Retinal pigment epithelial cell (primary cell): ENCODE measurements at places on chromosomes 4 and X.

DNA sequence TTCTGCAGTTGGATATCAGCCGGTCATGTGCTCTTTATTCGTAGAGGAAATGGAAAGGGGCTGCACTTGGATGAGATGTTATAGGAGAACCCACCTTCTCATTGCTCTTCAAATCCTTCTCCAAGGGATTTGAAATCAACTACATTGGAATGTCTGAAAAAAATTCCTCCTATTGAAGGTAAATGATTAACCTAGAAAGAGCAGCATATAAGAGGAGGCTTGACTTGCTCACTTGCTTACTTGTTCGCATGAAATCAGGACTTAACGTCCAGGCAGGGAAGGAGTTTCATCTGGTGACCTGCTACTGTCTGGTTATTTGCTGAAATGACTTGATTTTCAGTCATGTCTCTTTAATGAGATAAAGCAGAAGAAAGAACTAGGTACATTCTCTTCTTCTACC lies 338.4 kb upstream of the NOCT start:
- no peak for DNase-seq

- peak; percentile 55 for DNase-seq
These were observed 66.8 kb downstream of the SOWAHB start for GRCh38 chr4:76830964-76831703.

DNA sequence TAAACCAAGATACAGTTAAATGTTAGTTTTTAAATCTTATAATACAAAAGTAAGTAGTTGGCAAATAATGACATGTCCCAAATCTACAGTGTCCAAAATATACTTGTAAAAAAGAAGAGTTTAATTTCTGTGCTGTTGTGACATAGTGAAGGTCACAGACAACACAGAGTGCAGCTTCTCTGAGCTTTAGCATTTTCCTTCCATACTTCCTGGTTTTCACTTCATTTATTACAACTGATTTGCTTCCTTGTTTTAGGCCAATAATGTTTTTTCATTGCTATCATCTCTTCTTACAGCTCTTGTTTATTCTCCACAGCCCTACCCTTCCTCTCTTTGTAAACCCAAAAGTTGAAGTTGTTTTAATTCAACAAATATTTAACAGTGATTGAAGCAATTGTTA lies 132.4 kb upstream of the TET2 start:
- DNase-seq = no peak

DNA sequence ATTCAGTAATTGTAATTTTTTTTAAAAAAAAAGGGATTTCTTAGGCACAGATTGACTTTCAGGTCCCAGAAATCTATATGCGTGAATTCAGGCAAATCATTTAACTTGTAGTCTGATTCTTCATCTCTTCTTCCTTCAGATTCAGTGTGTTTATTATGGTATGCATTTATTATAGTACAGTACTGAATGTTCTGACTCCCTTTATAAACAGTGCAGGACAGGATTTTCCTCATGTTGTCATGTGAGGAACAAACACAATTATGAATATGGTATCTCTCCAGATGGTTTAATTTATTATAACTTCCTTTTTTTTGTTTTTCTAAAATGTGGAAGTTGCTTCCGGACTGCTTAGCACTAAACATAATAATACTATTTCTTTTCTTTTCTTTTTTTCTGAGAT lies 54.2 kb downstream of the RPS3A start:
- no peak for DNase-seq

DNA sequence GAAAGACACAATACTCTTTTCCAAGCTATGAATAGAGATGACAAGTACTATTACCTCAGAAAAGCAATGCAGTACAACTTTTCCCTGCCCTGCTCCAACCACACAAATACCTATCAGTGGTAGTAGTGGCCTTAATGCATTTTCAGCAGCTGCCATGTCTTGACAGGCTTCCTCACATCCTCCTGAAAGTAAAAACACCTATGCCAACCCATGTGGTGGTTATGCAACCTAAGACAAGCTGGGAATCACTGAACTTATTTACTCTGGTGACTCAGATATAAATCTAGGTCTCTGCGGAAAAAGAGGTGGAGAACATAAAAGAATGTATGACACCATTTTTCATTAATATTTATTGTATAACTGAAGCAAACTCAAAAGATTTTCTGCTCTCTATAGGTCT lies 14.5 kb downstream of the WDFY3 start:
- peak; percentile 50 for DNase-seq

- no peak for DNase-seq
These were observed 23.5 kb upstream of the TMEM165 start for GRCh38 chr4:55372259-55372658.

GRCh38 chrX:15598026-15598425 lies 2.7 kb downstream of the ACE2 start:
- DNase-seq = no peak

- DNase-seq = no peak
These were observed 6.0 kb upstream of the TEX13A start for GRCh38 chrX:105226499-105226898.

GRCh38 chrX:67207912-67208311 lies 335.9 kb upstream of the AR start:
- DNase-seq = no peak

GRCh38 chr4:48722509-48723446 lies 57.3 kb downstream of the FRYL start:
- DNase-seq = no peak

GRCh38 chr4:151575646-151576045 lies 166.7 kb downstream of the FHIP1A start:
- DNase-seq = no peak

DNA sequence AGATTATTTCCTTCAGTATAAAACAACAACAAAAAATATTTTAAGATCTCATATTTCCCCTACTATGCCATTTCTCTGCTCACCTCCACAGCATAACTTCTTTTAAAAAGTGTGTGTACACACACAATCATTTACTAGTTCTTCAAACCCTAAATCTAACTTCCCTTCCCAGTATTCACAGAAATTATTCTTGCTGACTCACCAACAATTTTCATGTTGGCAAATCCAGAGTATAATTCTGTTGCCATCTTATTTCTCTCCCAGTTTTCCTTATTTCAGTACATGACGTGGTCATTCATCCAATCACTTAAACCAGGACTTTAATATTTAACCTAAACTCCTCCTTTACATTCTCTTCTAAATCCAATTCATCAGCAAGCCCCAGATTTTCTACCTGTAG lies 11.4 kb upstream of the RAP1GDS1 start:
- DNase-seq = no peak

DNA sequence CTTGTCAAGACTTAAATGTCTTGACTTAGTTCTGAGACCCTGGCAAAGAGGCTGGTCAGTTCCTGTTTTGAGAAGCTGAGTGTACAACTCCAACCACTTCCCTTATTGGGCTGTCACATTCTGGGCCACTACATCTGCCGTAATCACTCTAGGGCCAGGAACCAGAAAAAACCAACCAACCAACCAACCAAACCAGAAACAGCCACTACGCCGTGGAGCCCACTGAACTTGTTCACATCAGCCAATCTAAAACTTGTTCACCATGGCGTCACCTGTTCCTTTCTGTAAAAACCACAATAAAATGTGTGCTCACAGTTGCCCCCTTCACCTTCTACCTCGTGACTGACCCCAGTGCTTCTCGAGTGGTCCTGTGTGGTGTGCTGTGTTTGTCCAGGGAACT lies 107.3 kb downstream of the JADE1 start:
- no peak for DNase-seq

- no peak for DNase-seq
These were observed 170.2 kb downstream of the CBR4 start for GRCh38 chr4:168839758-168840391.

- DNase-seq = no peak
These were observed 1443.0 kb downstream of the PCDH7 start for GRCh38 chr4:32163125-32163524.

GRCh38 chr4:168647646-168648375 lies 151.0 kb downstream of the PALLD start:
- DNase-seq = no peak

- no peak for DNase-seq
These were observed 277.7 kb downstream of the NR3C2 start for GRCh38 chr4:148164557-148164956.

GRCh38 chr4:10003666-10004065 lies 17.6 kb downstream of the SLC2A9 start:
- no peak for DNase-seq

DNA sequence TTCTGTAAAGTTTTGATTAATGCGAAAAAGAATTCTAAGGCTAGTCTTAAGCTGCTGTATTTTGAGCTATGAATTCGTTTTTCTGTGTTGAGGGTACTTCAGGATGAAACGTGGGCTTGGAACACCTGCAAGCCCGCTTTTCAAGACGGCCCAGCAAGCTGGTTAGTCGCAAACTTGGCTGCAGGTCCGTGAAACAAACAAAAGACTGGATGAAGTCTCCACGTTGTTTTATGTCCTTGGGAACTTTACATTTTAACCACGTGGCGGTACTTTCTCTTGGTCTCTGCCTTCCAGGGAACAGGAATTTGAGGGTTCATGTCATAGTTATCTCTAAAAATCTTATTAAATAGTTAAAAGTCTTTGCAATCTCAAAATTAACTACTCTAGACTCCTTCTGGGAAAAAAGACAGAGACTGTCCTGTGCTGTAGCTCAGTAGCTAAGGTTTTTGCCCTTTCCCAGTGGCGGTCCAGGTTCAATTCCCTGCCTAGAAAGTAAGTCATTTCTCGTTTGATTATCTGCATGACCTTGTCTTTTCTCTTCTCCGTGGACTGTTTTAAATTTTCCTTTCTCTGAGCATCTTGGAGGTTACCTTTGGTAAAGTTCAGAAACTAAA lies 21.0 kb downstream of the TENM3 start:
- no peak for DNase-seq

GRCh38 chr4:31908261-31908660 lies 1188.1 kb downstream of the PCDH7 start:
- DNase-seq = no peak

DNA sequence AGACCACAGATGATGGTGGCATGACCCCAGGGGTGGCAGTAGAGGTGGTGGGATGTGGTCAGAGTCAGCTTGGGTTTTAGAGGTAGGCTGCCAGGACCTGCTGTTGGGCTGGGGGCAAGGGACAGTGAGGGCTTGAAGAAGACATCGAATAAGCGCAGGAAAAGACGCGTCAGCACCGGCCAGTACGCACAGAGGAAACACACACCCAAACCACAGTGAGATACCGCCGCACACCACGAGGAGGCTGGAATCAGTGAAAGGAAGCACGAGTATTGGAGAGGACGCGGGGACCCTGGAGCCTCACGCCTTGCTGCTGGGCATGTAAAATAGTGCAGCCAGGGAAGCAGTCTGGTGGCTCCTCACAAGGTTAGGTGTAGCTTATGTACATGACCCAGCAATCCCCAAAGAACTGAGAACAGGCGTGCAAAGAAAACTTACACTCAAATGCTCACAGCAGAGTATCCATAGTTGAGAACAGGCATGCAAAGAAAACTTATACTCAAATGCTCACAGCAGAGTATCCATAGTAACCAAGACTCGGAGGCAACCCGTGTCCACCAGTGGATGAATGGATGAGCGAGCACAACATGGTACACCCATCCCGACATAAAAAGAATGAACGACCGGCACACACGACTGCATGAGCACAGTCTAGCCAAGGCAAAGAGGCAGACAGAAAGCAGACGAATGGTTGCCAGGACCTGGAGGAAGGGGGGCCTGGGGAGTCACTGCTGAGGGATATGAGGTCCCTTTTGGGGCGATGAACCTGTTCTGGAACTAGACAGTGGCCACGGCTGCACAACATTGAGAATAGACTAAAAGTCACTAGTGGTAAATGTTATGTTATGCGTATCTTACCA lies 13.3 kb downstream of the PDZD4 start:
- no peak for DNase-seq

- DNase-seq = no peak
These were observed 491.2 kb downstream of the INPP4B start for GRCh38 chr4:142354794-142355420.

DNA sequence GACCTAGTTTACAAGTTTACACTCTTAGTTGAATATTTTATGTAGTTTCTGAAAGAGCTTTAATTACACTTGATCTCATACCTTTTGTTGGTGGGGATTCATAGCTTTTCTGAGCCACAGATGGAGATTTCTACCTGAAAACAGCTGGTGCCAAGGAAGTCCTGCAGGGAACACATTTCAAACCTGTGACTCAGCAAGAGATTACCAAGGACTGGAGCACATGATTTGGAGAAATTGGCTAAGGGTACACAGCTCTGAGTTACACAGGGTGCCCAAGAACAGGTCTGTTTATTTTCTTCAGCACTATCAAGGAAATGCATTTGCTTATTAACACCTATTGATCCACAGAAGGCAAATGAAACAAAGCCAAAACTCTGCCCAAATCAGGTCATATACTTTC lies 691.5 kb downstream of the KCTD8 start:
- peak; percentile 84 for DNase-seq

GRCh38 chr4:38985410-38986100 lies 46.7 kb downstream of the TMEM156 start:
- no peak for DNase-seq

DNA sequence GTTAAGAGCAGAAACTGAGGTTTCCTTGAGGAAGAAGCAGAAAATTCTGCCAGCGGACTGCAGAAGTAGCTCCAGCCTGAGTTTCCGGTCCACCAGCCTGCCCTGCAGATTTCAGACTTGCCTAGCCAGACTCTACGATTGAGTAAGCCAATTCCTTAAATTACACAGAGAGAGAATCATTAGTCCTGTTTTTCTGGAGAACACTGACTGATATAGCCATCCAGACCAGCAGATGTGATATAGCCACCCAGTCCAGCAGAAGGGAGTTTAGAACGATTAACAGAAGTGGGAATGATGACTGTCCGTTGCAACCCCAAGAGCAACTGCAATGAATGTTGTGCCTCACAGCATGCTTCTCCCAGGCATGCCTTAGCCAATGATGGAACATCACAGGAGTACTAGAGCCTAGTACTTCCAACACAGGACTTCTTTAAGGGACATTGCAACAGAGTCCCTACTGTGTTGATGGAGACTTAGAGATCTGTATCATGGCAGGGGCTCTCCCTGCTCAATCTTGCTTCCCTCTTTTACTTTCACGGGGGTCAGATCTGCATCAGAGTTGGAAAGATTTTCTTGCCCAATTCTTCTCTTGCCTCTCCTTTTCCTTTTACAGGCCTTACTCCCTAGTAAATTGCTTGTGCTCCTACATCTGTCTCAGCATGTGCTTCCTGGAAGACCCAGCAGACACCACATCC lies 264.6 kb upstream of the CLNK start:
- no peak for DNase-seq

DNA sequence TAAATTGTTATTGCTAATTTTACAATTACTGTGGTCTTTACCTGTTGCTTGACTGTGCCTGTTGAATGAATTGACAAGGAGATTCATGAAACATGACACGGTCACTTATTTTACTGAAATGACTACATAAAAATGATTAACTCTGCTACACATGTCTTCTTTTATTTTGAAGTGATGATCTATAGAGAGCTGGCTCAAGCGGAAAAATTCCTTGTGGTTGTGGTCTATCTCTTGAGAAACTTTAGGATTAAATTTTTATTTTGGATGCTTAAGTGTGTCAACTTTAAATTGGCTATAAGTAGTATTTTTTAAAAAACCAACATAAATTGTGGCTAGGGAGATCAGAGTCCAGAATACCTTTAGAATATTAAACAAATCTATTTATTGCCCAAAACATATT lies 131.8 kb upstream of the PITX2 start:
- DNase-seq = no peak
